ENCODE measurements at places on chromosomes 16 and 17.

DNA sequence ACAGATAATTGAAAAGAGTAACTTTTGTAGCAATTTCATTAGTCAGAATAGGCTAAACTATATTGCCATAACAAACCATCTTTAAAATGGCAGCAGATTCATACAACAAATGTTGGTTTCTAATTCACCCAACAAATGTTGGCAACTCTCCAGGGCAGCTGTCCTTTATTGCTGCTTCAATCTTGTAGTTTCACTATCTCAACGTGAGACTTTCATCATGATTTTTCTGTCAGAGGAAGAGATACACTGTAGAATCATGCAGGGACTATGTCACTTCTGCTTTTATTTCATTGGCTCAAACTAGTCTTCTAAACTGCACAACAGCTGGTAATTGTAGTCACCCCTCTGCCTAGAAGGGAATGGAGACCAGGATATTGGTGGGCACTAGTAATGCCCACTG, 174.2 kb downstream of the TANC2 start:
- no peak for DNase-seq

DNA sequence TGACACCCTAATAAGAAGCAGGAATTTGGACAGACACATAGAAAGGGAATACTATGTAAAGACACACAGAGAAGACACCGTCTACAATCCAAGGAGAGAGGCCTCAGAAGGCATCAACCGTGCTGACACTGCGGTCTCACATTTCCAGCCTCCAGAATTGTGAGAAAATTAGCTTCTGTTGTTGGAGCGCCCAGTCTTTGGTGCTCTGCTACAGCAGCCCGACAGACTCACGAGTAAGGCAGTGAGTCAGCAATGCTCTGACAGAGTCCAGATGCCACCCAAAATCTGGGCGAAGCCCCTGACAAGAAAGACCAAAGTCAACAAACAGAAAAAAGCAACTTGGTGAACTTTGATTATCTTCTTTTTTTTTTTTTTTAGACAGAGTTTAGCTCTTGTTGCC, 32.5 kb upstream of the RAI1 start:
- no peak for DNase-seq

GRCh38 chr17:73541561-73541981, 102.7 kb downstream of the SDK2 start:
- no peak for DNase-seq

GRCh38 chr17:47982091-47982617, 11.2 kb downstream of the CDK5RAP3 start:
- DNase-seq = no peak

- no peak for DNase-seq
These were observed 106.9 kb downstream of the SOCS1 start for GRCh38 chr16:11149011-11149616.

DNA sequence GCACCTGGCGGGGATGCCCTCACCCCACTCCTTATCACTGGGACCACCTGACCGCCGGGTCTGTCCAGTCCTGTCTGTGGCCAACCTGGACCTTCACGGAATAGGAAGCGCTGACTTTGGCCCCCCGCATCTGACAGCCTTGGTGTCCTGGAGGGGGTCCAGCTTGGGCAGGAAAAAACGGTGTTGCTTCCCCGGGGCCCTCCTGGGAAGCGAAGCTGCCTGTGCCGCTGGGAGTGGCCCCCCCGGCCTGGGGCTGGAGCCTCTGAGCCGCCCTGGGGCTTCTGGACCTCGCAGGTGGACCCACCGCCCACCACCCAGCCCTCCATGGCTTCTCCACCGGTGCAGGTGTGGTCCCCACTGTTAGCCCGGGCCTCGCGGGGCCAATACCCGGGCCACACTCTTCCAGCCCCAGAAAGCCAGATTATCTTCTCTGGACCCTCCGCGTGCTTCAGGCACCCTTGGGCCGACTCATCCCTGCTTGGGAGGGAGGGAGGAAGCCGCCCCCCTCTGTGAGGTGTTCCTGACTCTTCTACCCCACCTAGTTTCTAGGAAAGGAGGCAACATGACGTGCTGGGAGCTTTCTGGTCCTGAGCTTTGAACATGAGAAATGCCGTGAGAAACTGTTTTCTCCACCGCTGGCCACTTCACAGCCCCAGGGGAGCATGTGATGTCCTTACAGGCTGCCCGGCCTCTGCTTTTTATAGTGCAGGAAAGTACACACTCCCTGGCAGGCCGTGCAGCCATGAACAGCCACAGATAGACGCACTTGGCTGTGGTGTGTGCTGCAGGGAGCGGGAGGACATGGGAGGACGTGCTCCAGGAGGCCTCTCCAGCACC, 1.1 kb downstream of the C1QTNF1 start:
- DNase-seq = no peak
